HT1080 (cell line): ENCODE measurements at places on chromosomes 5 and 9. TPM values are rescaled to one million over a fixed set of nuclear protein-coding genes. Genes with fewer than 3 reads are reported as not detected.

DNA sequence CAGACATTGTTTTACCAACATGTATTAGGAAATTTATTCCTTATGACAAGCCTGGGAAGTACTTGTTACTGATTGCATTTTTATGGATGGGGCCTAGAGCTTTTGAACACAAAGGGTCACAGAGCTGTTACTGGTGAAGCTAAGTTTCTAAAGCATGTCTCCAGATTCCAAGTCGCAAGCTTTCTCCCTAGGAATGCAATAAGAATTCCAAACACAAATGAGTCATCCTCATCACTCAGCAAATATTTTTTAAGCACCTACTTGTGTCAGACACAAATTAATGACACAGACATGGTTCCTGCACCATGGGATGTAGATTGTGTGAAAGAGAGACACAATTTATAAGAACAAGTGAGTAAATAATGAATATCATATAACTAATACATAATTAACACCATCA lies 11.0 kb upstream of the SH3RF2 start:
- DNase-seq: peak; percentile 92

DNA sequence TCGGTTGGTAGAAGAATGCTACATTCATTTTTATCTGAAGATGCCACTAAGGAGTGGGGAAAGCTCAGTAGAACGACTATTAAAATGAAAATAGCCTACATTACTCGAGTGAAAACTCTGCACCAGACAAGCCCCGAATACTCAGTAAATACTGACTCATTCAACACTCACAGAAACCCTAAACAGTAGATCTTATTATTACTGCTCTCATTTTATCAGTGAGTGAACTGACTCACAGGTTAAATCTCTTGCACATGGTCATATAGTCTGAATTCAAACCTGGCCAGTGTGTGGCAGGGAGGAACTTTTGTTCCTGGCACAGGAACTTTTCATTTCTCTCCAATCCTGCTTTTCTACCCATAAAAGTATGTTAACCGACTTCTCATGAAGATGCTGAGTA lies 9.6 kb upstream of the PAPPA start:
- DNase-seq: peak; percentile 87

DNA sequence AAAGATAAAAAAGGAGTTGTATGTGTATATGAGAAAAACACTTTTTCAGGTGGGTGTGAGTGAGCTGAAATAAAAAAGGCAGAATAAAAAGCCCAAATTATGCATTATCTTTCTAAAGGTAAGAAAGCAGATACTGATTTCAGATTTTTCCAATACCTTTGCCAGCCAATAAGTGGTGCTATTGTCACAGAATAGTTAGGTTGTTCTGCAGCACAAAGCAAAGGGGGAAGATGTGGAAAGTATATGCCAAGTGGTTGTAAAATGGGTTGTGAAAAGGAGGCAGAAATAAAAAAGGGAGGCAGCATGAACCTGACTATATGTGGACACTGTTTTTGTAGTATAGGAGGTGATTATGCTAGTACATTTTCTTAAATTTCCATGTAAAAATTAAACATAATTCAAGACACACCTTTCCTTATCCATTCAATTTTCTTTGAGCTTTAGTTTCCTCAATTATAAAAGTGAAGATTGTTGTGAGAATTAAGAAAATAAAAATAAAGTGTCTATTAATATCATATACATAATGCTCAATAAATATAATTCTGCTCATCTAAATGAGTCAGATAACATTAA lies 106.7 kb downstream of the SMIM15 start:
- peak; percentile 50 for DNase-seq

DNA sequence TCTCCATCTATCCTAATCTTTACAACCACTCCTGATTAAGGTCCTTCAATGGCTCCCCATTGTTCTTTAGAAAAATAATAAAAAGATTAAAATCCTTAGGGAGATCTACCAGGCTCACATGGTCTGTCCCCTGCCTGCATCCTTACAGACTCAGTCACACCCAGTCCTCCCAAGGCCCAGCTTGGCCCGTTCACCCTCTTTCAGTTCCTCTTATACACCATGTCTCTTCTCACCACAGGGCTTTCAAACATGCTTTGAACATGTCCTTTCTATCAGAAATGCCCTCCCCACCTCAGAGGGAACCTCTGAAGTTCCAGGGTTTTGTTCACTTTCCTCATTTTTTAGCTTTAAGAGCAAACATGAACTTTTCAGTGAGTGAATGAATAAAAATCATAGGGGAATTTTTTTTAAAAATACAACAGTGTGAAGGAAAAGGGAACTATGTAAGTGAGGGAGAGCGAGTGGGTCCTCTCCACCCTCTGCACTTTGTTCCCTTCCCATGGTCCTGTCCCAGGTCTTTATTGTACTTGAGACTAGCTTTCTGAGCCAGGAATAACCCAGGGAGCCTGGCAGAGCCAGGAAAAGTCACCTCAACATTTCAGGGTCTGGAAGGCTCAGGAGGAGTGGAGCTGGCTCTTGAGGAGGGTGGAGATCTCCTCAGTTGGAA lies 55.3 kb downstream of the TRPC7 start:
- DNase-seq: no peak

- peak; percentile 18 for DNase-seq
Measured at GRCh38 chr5:42767491-42768105, 11.0 kb downstream of the CCDC152 start.

DNA sequence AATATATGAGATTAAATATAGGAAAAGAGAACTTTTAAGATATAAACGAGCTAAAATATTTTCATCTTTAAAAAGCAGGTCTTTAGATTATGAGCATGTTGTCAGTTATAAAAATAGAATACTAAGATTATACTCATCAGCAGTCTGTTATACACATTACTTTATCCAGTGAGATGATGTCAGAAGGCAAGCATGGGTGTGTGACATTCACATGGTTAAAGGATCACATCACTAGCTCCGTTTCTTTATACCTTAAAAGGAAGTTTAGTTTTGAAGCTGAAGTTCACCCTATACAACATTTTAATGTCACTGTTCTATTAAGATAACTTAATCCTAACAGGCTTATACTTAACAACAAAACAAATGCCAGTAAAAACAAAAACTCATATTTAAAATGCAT lies 59.6 kb downstream of the RICTOR start:
- DNase-seq: no peak

AQP3 gene
- 0.17 and 1.5 TPM in 2 replicates for total RNA-seq

TLR4 gene
- 15.5 and 16.4 TPM in 2 replicates for total RNA-seq

CTXN3 gene
- total RNA-seq: not detected in 2 replicates
